ENCODE measurements at places on chromosomes 1 and 21.

DNA sequence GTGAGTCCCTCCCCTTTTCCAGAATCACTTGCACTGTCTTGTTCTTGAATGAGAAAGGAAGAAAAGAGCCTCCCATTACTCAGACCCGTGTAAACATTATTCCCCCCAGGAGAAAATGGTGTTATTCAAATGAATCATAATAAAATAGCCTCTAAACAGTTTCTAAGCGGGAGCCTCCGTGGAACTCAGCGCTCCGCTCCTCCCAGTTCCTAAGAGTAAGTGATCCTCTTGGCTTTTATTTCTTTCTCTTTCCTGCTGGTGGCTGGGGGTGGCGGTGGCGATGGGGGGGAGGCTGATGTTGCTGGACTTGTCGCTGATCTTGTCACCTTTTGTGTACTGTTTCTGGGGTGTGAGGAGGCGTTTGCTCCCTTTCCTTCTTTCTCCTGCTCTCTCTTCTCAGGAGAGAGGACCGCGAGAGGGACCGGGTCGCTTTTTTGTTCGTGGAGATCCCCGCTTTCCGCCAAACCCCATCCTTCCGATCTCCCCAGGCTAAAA is 781 bp downstream of the PROX1 start:
- DNase-seq = no peak

DNA sequence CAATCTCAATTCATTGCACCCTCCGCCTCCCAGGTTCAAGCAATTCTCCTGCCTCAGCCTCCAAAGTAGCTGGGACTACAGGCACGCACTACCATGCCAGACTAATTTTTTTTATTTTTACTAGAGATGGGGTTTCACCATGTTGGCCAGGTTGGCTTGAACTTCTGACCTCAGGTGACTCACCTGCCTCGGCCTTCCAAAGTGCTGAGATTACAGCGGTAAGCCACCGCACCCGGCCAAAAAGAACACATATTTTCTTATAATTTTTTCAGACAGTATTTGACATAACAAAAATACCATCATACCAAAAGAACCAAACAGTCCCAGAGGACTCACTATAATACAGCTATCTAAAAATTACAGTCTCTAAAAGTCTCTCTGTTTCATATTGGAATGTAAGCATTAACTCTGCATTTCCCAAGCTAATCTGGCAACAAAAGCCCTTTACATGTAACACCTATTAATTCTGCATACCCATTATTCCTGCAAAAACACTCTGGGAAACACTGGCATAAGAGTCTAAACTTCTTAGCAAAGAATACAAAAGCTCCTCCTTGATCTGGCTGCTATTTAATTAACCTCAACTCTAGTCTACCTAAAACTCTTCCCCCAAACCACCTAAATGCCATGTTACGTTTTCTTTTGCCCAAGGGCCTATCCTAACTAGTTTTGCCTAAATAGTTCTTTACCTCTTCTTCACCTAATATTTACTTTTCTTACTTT is 26.9 kb downstream of the WDR26 start:
- no peak for DNase-seq

- DNase-seq = no peak
Observed at GRCh38 chr1:69076631-69077030, 491.1 kb upstream of the LRRC7 start.

DNA sequence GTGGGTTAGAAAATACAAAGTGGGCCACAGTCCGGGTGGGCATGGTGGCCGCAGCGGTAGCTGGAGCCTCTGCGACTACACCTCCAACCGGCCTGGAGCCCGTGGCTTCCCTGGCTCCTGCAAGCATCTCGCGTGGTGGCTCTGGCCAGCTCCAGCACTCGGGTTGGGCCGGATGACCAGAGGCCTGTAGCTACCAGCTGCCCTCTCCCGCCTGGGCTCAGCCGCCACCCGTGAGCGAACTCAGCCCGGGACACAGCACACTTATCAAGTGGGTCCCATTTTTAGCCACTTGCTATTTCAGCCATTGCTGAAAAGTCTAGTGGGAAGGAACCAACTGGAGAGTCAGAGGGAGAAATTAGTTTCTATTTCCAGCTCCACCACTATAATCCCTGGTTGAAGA is 107.7 kb upstream of the CACYBP start:
- no peak for DNase-seq

GRCh38 chr1:167681024-167681423 is 40.8 kb upstream of the MPZL1 start:
- no peak for DNase-seq

GRCh38 chr1:58165073-58165472 is 381.5 kb downstream of the OMA1 start:
- DNase-seq = no peak

DNA sequence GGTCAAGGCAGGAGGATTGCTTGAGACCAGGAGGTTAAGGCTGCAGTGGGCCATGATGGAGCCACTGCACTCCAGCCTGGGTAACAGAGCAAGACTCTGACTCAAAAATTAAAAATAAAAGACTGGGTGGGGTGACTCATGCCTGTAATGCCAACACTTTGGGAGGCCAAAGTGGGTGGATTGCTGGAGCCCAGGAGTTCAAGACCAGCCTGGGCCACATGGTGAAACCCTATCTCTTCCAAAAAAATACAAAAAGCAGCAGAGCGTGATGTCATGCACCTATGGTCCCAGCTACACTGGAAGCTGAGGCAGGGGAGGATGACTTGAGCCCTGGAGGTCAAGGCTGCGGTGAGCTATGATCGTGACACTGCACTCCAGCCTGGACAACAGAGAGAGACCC is 44.4 kb upstream of the COX20 start:
- no peak for DNase-seq

DNA sequence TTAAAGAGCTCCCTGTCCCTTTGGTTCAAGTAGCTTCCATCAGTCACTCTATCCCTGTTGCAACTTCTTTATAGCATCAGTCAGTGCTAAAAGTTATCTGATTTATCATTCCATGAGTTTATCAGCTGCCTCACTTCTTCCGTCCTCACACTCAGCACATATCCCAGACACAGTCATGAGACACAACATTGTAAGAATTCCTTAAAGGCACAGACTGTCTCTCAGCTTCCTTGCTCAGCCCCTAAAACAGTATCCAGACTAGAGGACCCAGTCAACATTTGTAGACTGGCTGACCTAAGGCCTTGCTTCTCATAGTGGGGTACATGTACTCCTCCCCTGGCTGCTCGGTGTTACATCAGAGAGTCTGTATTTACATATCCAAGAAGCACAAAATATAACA is 164.9 kb upstream of the ADGRL2 start:
- no peak for DNase-seq

- no peak for DNase-seq
Observed at GRCh38 chr1:220298470-220299205, 26.4 kb upstream of the RAB3GAP2 start.

- DNase-seq = no peak
Observed at GRCh38 chr1:55524006-55524405, 308.8 kb upstream of the USP24 start.

DNA sequence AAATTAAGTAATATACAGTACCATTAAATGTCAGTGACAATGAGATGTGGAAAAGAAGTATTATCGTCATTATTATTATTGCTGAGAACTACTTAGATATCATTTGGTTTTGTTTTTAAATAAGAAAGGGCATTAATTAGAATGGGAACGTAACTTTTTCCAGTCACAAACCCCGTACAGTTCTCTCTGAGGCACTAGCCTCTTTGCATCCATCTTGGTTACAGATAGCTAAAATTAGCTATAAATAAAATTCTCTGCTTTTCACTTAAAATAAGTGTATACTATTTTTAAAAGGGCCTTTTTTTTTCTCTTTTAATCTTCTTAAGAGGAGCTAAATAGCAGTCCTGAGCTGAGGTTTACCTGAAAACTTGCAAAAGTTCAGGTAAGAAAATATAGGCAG is 7.6 kb downstream of the PTGS2 start:
- no peak for DNase-seq

GRCh38 chr1:167431909-167432650 is 86.2 kb downstream of the CD247 start:
- DNase-seq = no peak

DNA sequence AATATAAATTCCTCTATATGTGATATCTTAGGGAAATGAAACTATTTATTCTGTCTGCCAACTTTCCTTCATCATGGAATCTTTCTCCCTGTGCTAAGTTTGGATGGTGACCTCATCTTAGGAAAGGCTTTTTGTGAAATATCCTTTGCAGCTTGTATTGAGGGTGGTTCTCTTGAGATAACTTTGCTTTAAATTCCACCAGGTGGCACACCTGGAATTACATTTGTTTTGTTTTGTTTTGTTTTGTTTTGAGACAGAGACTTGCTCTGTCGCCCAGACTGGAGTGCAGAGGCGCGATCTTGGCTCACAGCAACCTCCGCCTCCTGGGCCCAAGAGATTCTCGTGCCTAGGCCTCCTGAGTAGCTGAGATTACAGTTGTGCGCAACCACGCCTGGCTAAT is 7.6 kb upstream of the CD1A start:
- DNase-seq = no peak

Data from non-pigmented ciliary epithelial cell (primary cell).